Stimulated activated CD8-positive, alpha-beta memory T cell treated with anti-CD3 and anti-CD28 coated beads, Interleukin-15, amount 100 ng/mL, for 1 hour (primary cell): ENCODE measurements at places on chromosomes 2 and 18.

- DNase-seq, result no peak
These were observed 35.2 kb downstream of the E2F6 start for GRCh38 chr2:11430729-11431128.

DNA sequence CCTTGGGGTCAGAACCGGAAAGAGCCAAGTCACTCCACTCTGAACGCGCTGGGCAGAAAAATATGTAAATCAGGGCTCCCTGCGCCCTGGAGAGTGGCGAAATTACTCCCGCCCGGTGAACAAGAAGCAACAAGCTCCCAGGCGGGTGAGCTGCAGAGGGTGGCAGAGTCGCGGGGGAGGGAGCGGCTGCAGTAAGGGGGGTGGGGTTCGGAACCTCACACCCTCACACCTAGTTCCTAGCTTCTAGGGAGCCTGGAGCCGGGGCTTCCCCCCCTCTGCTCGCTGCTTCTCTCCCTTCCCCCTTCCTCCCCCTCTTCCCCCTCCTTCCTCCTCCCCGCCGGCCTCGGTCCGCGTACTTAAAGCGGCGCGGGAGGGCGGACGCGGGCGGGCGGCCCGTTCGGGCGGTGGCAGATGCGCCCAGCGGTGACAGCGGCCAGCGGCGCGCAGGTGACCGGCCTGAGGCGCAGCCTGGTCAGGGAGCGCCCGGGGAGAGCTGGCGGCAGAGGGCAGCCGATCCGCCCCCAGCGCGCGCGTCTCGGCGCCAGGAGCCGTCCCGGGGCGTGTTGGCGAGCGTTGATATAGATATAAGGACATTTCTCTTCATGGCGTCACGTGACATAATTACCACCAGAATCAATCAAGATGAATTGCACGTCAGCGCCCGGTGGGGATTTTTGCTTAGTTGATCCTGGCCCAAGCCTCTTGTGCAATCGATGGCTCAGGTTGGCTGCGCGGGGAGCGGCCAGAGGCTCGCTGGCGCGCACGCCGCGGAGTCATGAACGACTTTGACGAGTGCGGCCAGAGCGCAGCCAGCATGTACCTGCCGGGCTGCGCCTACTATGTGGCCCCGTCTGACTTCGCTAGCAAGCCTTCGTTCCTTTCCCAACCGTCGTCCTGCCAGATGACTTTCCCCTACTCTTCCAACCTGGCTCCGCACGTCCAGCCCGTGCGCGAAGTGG is at the start of gene HOXD11:
Gene HOXD11 (plus strand): TSS at position 700 of the 959 bp plus-strand sequence. CDS start 76 bp downstream, at position 776.
- no peak for DNase-seq

DNA sequence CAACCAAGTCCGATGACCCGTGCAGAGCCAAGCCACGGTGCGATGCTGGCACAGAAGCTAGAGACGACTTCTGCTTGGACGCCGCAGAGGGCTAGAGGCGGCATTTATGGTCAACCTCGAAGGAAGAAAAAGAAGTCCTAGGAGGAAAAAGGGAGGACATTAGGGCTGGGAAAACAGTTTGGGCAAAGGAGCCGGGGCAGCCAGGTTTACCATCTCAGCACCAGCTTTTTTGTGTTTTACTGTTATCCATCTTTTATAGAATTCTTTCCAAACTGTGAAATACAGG is 643 bp upstream of the DTNB start:
- DNase-seq, result no peak

DNA sequence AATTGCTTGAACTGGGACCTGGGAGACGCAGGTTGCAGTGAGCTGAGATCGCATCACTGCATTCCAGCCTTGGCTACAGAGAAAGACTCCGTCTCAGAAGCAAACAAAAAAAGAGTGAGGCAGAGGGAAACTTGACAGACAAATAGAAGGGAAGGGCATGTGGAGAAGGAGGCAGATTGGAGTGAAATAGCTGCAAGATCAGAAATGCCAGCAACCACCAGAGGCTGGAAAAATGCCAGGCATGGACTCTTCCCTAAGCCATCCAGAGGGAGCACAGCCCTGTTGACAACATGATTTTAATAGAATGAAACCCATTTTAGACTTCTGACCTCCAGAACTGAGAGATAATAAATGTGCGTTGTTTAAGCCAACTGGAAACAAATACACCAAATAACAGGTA is 447.2 kb upstream of the SPHKAP start:
- no peak for DNase-seq

- DNase-seq, result no peak
These were observed 123.1 kb upstream of the CAB39 start for GRCh38 chr2:230589497-230590015.

DNA sequence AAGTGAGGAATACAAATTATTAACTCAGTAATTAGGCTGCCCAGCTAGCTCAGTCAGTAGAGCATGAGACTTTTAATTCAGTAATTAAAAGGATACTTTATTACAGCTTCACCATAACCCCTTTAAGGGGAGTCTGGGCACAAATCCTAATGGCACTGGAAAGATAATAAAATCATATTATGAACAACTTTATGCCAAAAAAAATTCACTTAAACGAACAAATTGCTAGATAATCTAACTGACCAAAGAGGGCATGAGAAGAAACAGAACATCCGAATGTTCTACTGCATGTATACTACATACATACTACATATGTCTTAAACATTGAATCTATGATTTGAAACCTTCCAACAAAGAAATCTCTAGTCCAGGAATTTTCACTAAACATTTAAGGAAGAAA is 159.5 kb downstream of the CYP26B1 start:
- DNase-seq, result no peak

DNA sequence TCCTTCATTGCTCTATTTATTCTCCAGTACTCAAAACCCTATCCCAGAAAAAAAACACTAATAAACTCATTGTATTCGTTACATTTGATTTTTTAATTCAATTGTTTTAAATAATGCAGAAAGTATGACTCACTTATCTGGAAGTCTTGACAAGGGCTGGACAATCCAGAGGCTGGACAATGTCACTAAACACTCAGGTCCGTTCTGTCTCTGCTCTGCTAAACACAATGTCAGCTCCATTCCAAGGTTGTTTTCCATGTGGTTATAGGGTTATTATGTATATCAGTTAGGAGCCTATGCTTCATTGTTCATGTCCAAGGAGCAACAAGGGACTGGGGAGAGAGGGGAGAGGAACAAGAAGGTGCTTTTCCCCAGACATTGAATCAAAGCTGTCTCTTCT is 125.5 kb downstream of the IRS1 start:
- DNase-seq, result no peak

DNA sequence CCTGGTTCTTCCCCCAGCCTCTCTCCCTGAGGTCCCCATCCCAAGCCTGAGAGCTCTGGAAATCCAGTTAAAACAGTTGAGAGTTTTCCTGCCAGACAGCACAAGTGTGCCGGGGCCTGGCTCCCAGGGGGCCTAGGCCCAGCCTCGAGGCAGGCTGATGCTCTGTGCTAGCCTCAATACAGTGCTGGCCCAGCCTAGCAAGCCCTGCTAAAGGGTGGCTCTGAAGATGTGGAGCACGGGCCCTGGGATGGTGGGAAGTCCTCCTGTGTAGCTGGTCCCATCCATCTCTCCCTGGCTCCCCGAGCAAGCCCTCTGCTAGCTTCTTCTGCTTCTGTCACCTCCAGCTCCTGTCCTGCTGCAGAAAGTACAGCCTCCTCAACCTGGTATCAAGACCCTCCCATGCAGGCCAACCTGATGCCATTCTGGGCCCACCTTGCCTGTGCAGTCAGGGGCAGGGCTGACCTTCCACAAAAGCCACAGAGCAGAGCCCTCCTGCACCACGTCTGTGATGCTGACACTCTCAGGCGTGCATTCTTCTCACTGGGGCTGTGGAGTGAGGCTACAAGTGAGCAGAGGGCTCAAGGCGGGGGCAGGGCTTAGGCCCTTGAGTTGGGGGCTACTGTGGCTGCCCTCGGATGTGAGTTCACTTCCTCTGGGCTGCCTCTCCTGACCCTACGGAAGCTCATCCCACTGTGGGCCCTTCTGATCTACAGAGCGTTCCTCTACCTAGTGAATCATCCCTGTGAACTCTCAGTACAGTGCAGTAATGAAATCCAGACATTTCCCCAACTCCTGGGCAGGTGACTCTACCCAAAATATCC is 60.1 kb upstream of the LAPTM4A start:
- no peak for DNase-seq

DNA sequence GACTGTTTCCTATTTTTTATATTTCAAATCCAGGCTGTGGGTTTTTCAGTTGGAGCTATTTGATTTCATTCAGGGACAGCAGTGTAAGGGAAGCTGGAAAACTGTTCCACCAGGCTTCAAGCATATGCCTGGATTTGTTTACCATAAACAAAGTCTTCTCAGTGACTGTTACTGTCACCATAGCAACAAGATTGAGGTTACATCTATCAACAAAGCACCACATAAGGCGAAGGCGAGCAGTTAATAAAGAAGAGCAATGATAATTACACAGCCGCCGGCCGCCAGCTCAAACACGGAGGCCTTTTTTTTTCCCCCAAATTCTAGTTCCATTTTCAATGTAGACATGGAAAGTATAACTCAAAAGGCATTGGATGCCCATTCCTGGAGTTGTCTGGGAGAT is 553.7 kb upstream of the SYT4 start:
- no peak for DNase-seq

GRCh38 chr2:80001701-80002101 is 302.9 kb downstream of the LRRTM1 start:
- no peak for DNase-seq

DNA sequence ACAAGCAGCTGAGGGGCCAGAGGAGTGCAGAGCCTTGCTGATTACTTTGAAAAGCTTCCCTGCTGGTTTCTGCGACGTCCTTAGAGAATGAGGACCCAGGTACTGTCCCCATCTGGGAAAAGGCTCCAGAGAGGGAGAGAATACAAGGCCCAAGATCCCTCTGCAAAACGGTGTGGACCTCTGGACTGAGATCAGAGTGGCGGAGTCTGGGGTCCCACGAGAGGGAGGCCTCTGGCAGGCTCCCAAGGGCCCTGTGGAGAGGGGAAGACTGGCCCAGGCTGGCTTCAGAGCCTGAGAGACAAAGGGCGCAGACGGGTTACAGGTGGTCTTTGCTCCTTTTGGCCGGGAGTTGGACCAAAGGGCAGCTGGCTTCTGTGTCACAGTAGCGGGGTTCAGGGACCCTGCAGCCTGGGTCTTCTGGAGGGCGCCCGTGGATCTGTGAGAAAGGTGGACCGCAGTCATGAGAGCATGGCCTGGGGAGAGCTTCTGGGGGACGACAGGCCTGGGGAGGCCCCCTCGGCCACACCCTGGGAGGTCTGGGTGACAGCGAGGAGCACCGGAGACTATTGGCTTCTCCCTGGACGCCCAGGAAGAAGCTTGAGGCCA is 805 bp downstream of the SNORC start:
- DNase-seq, result no peak

- DNase-seq, result no peak
These were observed 41.9 kb downstream of the KLF7 start for GRCh38 chr2:207123776-207124391.

DNA sequence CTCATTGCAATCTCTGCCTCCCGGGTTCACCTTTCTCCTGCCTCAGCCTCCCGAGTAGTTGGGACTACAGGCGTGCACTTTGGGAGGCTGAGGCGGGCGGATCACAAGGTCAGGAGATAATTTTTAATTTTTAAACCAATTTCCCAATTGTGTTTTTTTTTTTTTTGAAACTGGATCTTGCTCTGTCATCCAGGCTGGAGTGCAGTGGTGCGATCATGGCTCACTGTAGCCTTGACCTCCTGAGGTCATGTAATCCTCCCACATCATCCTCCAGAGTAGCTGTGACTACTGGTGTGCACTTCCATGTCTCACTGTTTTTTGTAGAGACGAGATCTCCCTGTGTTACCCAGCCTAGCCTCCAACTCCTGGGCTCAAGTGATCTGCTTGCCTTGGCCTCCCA is 49.3 kb downstream of the GLS start:
- DNase-seq, result no peak

GRCh38 chr2:1988594-1988993 is 244.3 kb upstream of the PXDN start:
- no peak for DNase-seq

- no peak for DNase-seq
These were observed 132.8 kb upstream of the SP5 start for GRCh38 chr2:170582313-170582712.

- DNase-seq, result no peak
These were observed 293.9 kb upstream of the DCC start for GRCh38 chr18:52045946-52046675.

- no peak for DNase-seq
These were observed 527 bp downstream of the IGFBP5 start for GRCh38 chr2:216694826-216695217.

- DNase-seq, result no peak
These were observed 22.9 kb downstream of the TDRD15 start for GRCh38 chr2:21146638-21147037.
